Kidney glomerular epithelial cell (primary cell): ENCODE measurements at places on chromosomes 5 and 9.

- DNase-seq: no peak
Measured at GRCh38 chr5:8895599-8895998, 650.3 kb downstream of the SEMA5A start.

- no peak for DNase-seq
Measured at GRCh38 chr5:138536665-138537315, 6.2 kb downstream of the ETF1 start.

GRCh38 chr5:126615286-126615685 is 14.5 kb downstream of the PHAX start:
- no peak for DNase-seq

GRCh38 chr5:2699686-2700085 is 51.8 kb downstream of the IRX2 start:
- no peak for DNase-seq

GRCh38 chr9:97474372-97474925 is 27.0 kb upstream of the TMOD1 start:
- DNase-seq: no peak

- DNase-seq: no peak
Measured at GRCh38 chr5:102600964-102601363, 102.2 kb upstream of the SLCO6A1 start.

DNA sequence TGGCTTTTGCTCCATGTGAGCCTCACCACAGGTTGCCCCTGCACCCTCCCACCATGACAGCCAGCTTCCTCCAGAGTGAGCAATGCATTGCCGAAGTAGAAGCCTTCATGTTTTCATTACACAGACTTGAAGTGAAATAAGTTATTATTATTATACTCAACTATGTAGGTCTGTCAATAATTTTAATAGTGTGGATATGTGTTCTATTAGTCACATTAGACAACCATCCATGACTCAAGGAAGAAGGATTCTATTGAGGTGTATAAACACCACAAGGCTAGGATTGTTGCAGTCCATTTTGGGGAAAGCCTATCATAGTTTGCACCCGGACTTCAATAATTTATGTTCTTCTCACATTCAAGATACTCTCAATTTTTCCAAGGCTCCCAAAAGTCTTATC is 369.5 kb downstream of the TAF11L14 start:
- no peak for DNase-seq

DNA sequence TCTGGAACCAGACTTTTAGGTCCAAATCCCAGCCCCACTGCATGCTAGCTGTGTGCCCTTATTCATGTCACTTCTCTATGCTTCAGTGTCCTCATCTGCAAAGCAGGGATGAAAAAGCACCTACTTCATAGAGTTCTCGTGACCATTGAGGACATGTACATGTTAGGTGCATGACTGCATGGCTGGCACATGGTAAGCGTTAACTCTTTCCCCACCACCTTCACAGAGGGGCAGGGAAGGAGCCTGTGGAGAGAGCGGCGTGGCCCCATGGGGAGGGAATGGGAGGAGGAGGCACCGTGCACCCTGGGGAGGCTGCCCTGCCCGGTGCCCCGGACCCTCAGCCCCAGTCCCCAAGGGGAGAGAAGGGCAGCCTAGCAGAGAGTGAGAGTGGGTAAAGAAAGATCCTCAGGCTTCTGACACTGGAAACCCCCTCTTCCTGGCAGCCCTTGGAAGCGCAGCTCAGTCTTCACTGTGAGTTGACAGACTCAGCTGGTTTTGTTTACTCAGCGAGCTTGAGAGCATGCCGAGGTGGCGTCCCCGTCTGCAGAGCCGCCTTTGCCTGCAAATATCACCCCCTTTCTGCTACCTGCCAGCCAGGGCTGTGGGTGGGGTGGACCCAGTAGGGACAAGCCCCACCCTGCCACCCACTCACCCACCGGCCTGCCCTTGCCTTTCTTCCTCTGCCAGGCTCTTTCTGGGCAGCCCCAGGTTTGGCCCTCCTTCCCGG is 10.6 kb upstream of the ANGPTL2 start:
- DNase-seq: no peak

GRCh38 chr9:134455934-134456755 is 129.9 kb downstream of the RXRA start:
- peak; percentile 38 for DNase-seq

DNA sequence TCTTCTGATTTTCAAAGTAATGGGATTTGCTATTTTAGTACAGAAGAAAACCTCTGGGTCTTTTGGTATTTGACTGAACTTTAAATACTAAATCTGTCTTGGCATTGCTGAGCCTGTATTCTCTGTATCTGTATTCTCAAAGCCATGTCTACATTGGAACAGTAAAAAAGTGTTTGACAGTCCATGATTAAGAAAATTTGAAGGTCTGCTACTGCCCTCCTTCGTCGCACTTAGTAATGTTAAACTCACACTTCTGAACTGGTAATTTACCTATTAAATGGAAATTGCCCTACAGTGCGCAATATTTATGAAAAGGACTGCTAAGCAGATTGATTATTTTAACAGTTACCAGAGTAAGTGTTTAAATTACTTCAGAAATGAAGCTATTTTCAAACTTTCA is 165.7 kb upstream of the SMC2 start:
- DNase-seq: no peak

DNA sequence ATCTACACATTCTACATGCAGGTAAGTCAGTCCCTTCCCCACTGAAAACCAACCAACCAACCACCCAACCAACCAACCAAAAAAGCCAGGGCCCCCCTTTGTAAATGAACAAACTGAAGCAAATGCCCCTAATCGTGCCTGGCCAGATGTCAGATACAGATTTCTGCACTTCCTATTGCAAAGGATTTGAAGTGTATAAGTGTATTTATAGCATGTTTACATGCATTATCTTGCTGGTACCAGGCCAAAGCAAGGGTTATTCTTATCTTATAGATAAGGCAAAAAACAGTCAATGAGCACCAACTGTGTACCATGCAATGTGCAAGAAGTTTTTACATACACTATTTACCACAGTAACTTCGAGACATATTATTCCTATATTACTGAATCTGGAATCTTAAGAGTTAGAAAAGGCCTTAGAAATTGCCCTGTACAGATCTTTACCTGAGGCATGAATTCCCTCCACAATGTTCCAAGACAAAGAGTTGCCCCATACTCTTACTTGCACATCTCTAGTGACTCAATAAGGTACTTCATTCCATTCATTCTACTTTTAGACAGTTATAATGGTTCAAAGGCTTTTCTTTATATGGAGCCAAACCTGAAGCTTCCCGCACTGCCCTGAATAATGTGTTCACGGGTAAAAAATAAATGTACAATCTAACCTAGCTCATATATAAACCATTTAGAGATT is 51.7 kb upstream of the NR5A1 start:
- no peak for DNase-seq

DNA sequence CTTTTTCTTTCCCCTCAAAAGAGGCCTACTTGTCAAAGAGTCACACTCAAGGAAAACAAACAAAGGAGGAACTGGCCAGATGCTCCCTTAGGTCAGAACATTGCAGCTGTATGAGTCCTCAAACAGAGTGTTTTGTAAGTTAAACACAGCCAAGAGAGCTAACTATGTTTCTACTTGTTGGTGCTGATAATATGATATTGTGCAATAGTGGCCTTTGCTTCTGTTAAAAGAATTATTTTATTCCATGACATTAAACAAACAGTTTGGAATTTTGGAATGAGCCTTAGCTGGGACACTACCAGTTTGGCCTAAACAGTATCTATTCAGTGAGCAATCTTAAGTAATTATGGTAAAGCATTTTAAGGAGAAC is 56.0 kb upstream of the TPD52L3 start:
- DNase-seq: no peak

GRCh38 chr5:170136506-170136905 is 30.8 kb downstream of the FOXI1 start:
- DNase-seq: no peak

DNA sequence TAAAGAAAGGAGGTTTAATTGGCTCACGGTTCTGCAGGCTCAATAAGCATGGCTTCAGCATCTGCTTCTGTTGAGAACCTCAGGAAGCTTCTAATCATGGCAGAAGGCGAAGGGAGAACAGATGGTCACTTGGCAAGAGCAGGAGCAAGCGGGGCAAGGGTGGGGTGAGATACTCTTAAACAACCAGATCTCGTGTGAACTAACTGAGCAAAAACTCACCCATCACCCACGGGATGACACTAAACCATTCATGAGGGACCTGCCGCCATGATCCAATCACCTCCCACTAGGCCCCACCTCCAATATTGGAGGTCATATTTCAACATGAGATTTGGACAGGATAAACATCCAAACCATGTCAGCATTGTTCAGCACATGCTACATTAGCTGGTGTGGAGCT is 89.1 kb upstream of the HAND1 start:
- no peak for DNase-seq

GRCh38 chr5:68285075-68285840 is 69.7 kb downstream of the PIK3R1 start:
- peak; percentile 42 for DNase-seq

GRCh38 chr9:121537283-121537682 is 37.6 kb upstream of the GGTA1 start:
- DNase-seq: no peak

DNA sequence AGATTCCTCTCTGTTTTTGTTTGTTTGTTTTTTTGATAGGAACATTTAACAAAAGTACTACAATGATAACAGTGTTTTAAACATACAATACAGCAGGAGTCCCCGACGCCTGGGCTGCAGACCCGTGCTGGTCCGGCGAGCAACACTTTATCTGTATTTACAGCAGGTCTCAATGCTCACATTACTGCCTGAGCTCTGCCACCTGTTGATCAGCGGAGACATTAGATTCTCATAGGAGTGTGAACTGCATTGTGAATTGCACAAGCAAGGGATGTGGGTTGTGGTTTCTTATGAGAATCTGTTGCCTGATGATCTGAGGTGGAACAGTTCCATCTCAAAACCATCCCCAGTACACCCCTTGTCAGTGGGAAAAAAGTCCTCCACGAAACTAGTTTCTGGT is 1068.5 kb upstream of the CDH10 start:
- no peak for DNase-seq

- DNase-seq: no peak
Measured at GRCh38 chr5:119031011-119031886, 39.6 kb upstream of the DMXL1 start.

DNA sequence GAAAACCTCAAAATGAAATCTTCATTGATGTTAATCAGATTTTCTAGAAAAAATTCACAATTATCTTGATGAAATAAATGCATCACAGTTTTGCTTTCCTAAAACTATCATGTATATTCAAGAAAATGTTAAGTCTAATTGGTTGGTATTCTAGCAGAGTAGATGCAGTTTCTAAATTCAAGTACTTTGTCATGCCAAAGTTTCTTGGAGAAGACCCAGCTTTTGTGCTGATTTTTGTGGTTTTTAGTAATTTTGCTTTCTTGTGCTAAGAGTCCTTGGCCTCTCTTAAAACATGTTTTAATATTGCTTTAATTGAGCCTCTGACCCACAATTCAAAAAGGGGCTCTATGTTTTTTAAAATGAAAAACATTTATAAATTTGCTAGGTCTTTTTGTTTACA is 924.8 kb upstream of the PTPRD start:
- DNase-seq: no peak

DNA sequence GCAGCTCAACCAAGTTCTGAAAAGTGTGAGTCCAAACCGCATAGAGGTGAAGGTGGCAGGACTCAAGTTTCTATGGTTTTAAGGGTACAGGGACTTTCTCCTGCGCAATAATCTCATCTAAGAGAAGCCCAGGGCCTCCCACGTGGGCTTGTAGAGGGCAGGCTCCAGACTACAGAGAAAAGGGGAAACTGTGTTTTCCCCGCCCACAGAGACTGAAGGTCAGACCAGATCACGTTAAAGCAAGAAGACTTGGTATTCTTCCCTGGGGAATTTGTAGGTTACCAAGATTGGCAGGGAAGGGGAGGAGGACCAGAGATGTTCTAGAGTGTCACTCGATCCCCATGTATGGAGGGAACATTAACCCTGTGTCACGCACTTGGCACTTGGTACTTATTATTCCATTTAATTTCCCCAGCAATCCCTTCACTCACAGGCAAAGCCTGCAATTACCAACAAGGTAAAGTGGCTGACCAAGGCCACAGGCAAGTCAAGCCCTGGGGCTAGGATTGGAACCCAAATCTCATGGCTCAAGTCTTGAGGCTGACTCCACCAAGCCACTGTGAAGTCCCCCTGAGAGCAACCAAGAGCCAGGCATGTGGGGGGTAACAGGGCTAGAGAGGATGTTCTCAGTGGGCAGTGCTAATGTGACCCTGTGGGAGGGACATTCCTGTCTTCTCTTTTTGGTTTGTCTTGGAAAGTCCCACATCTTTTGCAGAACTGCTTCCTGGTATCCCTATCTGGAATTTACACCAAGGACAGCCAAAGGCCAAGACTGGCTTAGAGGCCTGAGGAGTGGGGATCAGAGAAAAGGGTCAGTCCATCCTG is 18.3 kb upstream of the NEK6 start:
- no peak for DNase-seq

DNA sequence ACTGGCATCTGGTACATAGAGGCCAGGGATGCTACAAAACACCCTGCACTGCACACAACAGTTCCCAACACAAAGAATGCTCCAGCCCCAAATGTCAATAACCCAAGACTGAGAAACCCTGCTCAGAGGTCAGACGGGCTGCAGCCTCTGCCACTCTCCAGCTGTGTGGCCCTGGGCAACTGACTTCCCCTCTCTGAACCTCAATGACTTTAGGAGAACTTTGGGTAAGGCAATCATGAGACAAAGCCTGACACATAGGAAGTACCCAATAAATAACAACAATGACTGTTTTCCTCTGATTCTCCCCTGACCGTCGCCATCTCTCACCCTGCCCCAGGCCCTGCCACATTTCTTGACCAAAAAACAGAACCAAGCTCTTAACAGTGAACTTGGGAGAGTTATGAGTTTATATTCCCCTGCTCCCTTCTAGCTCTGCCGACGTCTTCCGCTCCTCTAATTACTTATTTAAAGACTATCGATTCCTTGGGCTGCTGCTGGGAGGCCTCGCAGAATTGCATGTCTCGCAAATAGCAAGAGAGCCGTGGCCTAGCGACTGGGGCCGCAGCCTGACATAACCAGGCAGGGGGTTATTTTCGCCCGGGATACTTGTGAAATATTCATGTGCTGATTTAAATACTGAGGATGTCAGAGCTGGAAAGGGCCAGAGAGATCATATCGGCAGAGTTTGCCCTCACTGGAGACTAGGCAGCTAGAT is 24.5 kb upstream of the CRB2 start:
- DNase-seq: no peak

GRCh38 chr9:107276966-107277710 is 5.9 kb upstream of the RAD23B start:
- DNase-seq: no peak

DNA sequence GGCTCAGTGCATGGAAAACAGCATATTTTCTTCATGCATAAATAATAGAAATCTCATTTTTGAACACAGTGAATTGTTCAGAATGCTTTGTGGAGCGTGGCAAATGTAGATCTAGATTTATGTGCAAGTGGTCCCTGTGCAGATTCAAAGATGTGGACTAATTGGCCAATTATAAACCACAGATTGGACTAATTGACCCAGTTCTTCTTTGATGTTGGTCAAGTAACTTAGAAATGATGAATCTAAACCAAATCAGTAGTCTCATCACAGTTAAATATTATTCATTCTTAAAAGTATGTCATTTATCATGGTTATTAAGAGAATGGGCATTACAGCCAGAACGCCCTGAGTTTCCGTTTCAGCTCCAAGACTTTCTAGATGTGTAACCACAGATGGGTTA is 11.7 kb upstream of the PDE4D start:
- DNase-seq: no peak

GRCh38 chr5:32707418-32707997 is 3.6 kb upstream of the NPR3 start:
- DNase-seq: peak; percentile 24
